CD4-positive, alpha-beta T cell treated with Interleukin-6 for 4 hours (primary cell): ENCODE measurements at places on chromosomes 7 and 10.

GRCh38 chr7:116194115-116194514, 16.2 kb upstream of the TES start:
- DNase-seq: no peak

DNA sequence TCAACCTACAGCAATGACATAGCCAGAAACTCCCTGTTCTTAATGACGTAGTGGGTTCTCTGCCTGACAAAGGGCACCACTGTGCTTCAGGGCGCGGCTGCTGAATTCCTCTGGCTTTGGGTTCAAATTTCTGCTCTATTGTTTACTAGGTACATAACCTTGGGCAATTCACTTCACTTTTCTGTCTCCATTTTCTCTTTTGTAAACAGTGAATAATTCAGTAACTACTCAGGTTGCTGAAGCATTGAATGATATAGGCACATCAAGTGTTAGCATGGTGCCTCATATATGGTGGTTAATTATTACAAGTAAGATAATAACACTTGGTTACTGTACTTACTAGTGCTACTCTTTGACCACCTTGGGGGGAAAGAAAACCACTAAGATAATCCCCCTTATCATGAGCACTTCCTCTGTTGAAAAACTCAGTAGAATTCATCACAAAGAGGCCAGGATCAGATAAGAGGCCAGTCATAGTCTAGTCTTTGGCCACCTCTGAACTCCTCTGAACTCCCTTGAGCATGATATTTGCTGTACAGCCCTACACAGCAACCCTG, 92.0 kb upstream of the AHR start:
- DNase-seq: no peak

GRCh38 chr10:12194752-12195271, 879 bp downstream of the NUDT5 start:
- DNase-seq: peak; percentile 38

- DNase-seq: no peak
Observed at GRCh38 chr7:150924369-150924781, 53.7 kb downstream of the KCNH2 start.

- peak; percentile 99 for DNase-seq
Observed at GRCh38 chr10:75234017-75234682, 1.6 kb downstream of the COMTD1 start.

GRCh38 chr7:53252539-53252938, 217.1 kb downstream of the POM121L12 start:
- DNase-seq: no peak

GRCh38 chr10:3889961-3890522, 105.0 kb upstream of the KLF6 start:
- DNase-seq: no peak

- DNase-seq: no peak
Observed at GRCh38 chr7:140312141-140312846, 86.0 kb downstream of the SLC37A3 start.

DNA sequence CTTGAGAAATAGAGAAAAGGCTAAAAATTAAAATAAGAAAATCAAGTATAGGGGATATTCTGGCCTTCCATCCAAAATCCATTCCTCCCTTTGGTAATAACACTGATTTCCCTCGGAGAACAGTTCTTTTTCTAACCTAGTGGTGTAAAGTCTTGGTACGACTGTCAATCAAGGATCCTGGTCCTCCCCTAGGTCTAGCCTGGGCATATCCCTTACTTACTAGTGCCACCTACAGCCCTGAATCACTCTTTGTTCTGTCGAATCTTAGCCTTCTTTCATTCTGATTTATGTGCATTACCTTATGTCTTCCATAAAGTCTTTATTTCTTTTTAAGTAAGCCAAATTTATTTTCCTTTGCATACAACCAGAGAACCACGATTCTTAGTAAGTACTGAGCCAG, 298.7 kb upstream of the LRRTM3 start:
- no peak for DNase-seq

GRCh38 chr7:80145780-80146422, 11.3 kb downstream of the GNAI1 start:
- no peak for DNase-seq

- no peak for DNase-seq
Observed at GRCh38 chr7:109616551-109617069, 1046.9 kb downstream of the DNAJB9 start.

- DNase-seq: no peak
Observed at GRCh38 chr7:38630720-38631673, at the start of gene AMPH. Gene AMPH (minus strand): TSS chr7:38631373. CDS start chr7:38631351, 22 bp downstream.

GRCh38 chr7:78151229-78151628, 352.7 kb downstream of the PHTF2 start:
- no peak for DNase-seq

- no peak for DNase-seq
Observed at GRCh38 chr7:107267138-107267537, 98.3 kb downstream of the HBP1 start.

DNA sequence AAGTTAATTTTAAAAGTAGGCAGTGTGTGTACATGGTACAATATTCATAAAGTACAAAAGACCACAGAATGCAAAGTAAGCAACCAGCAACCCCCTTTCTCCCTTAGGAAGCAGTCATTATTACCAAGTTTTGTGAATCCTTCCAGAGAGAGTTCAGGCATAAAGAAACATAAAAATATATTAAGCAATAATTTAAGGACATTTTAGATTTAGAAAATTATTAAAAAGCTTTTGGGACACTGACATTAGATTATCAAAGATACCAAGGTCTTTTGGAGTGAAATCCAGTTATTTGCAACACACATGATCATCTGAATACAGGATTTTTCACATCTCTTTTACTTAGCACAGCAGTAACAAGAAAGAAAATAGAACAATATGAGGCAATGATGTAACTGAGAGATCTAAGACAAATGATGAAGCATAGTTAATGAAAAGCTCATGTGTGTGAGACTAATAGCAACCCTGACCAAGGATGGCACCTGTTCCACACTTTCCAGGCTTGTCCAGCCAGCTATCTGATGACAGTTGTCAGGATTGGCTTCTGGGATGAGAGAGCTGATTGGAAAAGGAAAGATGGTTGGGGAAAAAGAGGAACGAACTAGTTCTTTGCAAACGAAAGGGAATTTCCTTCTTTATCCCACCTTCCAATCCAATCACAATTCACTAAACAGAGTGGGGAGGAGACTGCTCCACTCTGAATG, 115.5 kb upstream of the LAMB4 start:
- no peak for DNase-seq

- no peak for DNase-seq
Observed at GRCh38 chr7:85462671-85463070, 275.8 kb upstream of the SEMA3D start.

DNA sequence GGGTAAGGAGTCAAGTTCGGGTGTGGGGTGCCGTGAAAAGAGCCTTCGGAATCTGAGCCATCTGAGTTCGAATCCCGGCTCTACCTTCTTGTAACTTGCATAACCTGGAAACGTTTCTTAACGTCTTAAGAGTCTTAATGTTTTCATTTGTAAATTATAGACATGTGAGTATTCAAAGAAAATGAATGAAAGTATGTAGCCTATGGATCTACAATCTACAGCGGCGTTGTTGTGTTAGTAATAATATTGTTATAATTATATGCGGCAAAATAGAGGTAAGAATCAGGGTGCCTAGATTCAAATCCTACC, 559 bp downstream of the VTI1A start:
- no peak for DNase-seq

GRCh38 chr7:157666530-157667040, 329.8 kb downstream of the DNAJB6 start:
- no peak for DNase-seq

DNA sequence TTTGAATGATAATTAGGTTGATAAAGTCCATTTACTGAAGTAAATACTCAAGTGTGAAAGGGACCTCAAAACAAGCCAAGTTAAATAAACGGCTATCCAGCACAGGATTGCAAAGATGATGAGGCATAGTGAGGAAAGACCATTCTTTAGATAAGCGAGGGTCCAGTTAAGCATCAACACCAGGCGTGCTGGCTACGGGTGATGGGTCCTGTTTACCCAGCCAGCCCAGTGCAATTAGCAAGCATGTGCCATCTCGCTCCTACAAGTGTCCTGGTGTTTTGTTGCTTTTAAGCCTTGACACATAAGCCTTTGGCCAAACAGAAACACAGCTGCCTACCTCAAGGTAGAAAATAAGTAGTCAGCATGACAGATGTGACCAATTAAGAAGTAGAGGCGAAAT, 7.1 kb downstream of the NEBL start:
- no peak for DNase-seq

- DNase-seq: no peak
Observed at GRCh38 chr7:100607111-100607510, 4.9 kb downstream of the PCOLCE start.
